ENCODE measurements at places on chromosomes 5 and 9.
A peak's percentile ranks its signal among the peaks of the same experiment; 100 is the strongest.

DNA sequence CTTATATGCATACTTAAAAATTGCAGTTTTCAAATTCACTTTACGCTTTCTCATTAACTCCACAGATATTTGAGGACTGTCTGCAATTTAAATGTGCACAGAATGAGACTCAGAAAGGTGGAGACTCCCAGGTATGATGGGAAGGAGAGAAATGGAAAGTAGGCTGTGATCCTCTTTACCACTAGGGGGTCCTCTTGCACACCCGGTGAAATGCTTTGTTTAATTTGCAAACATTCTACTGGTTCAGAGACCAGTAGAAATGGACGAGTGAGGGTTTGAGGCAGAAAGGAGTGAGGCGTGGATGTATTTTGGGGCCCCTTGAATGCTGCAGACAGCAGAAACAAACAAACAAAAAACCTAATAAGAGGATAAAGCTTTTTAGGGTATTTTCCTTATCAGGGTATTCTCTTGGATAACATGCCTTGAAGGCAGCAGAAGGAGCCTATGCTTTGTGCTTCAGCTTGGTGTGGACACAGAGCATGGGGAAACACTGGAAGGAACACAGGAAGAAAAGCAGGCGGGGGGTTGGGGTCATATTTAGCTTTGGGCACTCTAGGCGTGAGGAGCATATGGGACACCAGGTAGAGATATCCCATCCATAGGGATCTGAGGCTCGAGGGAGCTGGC lies 410.1 kb downstream of the DMRT2 start:
- no peak for DNase-seq

DNA sequence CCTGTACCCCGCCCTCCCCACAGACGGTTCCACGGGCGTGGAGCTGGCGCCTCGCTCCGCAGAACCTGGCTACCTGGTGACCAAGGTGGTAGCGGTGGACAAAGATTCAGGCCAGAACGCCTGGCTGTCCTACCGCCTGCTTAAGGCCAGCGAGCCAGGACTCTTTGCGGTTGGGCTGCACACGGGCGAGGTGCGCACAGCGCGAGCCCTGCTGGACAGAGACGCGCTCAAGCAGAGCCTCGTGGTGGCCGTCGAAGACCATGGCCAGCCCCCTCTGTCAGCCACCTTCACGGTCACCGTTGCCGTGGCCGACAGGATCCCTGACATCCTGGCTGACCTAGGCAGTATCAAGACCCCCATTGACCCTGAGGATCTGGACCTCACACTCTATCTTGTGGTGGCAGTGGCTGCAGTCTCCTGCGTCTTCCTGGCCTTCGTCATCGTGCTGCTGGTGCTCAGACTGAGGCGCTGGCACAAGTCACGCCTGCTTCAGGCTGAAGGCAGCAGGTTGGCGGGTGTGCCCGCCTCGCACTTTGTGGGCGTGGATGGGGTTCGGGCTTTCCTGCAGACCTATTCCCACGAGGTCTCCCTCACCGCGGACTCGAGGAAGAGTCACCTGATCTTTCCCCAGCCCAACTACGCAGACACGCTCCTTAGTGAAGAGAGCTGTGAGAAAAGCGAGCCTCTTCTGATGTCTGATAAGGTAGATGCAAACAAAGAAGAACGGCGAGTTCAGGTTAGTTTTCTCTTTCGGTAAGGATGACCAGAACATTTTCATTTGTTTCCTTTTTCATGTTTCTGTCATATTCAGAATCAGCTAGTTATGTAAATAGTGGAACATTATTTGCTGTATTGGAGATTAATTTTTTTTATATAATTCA lies 2.3 kb downstream of the PCDHGA5 start:
- no peak for DNase-seq

- no peak for DNase-seq
Measured at GRCh38 chr9:109973336-109973735, 193.3 kb downstream of the PALM2AKAP2 start.

DNA sequence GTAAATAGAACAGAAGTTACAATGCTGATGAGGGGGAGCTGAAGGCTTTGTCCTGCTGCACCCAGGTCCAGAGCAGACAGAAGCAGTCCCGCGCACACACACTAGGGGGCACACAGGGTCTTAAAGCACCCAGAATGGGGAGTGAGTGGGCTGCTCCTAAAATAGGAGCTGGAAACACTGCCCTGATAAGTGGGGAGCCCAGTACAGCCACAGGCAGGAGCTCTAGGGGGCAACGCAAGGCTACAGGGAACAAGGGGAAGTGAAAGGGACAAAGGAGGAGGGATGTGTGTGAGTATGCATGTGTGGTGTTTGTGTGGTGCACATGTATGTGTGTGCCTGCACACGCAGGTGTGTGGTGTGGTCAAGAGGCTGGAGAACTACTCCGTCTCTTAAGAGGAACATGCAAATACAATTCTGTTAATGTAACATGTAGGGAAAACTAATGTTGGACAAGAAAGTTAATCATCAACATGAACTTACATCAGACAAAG lies 191.5 kb downstream of the ROR2 start:
- peak; percentile 41 for DNase-seq

- no peak for DNase-seq
Measured at GRCh38 chr9:34197756-34198711, 19.2 kb downstream of the UBAP1 start.

DNA sequence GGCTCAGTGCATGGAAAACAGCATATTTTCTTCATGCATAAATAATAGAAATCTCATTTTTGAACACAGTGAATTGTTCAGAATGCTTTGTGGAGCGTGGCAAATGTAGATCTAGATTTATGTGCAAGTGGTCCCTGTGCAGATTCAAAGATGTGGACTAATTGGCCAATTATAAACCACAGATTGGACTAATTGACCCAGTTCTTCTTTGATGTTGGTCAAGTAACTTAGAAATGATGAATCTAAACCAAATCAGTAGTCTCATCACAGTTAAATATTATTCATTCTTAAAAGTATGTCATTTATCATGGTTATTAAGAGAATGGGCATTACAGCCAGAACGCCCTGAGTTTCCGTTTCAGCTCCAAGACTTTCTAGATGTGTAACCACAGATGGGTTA lies 11.7 kb upstream of the PDE4D start:
- DNase-seq, result no peak

- no peak for DNase-seq
Measured at GRCh38 chr9:109493648-109494047, 4.5 kb downstream of the PTPN3 start.

GRCh38 chr9:37053684-37054362 lies 19.8 kb upstream of the PAX5 start:
- no peak for DNase-seq

DNA sequence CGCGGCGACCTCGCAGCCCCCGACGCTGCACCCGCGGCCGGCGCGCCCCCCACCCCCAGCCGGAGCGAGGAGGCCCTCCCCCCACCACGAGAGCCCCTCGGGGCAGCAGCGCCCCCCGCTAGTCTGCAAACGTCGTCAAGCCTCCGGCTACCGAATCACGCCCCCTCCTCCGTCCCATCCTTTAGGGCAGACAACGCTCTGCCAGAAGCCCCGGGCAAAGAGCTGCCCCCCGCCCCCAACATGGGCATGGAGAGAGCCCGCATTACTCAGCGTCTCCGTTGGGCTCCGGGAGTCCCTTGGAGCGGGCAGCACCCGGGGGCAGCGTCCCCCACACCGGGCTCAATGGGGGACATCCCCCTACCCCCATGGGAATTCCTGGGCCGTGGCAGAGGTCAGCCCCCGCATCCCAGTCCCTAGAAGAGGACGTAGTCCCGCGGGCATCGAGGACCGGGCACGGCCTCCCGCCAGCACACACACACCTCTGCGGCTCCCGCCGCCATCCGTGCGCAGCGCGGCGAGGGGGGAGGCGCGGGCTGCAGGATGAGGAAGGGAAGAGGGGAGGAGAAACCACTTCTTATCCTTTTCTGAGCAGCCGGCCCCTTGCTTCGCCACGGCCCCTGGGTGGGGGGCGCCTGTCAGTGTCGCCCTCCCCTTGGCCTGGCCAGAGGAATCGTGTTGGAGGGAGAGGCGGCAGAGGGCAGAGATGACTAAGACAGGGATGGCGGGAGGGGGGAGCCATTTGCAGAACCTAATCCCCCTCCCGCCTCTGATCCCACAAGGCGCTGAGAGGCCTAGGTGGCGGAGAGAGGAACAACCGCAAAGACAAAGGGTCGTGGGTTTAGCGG lies 750 bp downstream of the DNM1 start:
- peak; percentile 68 for DNase-seq

GRCh38 chr5:2592766-2593165 lies 158.7 kb downstream of the IRX2 start:
- no peak for DNase-seq

DNA sequence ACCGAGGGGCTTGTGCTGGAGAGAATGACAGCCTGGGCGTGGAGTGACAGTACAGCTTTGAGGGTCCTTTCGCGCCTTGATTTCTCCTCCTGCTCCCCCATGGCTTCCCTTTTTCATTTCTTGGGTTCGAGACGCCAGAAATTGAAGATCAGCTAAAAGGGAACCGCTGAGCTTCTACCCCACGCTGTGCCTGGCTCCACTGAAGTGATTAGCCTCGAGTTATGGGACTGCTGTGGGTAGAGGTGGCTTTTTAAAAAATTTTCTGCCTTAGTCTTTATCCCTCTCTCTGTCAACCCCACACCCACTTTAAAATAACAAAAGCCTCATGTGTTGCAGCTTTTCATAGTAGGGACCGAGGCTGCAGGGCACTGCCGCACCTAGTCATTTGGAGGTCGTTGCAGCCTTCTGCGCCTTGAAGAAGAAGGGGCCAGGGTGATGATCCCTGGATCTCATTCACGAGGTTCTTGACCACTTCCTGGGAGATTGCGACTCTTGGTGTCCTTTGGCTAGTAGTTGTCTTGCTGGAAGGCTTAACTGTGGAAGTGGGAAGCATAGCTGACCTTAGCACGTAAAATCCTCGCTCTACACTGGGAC lies 603 bp downstream of the PPIP5K2 start:
- peak; percentile 5 for DNase-seq

- DNase-seq, result no peak
Measured at GRCh38 chr9:17294822-17295624, 160.2 kb downstream of the CNTLN start.

- no peak for DNase-seq
Measured at GRCh38 chr9:98862936-98863335, 55.5 kb downstream of the GALNT12 start.

GRCh38 chr9:4463824-4464223 lies 26.4 kb upstream of the SLC1A1 start:
- DNase-seq, result no peak

- no peak for DNase-seq
Measured at GRCh38 chr5:1747079-1747802, 52.4 kb downstream of the MRPL36 start.

DNA sequence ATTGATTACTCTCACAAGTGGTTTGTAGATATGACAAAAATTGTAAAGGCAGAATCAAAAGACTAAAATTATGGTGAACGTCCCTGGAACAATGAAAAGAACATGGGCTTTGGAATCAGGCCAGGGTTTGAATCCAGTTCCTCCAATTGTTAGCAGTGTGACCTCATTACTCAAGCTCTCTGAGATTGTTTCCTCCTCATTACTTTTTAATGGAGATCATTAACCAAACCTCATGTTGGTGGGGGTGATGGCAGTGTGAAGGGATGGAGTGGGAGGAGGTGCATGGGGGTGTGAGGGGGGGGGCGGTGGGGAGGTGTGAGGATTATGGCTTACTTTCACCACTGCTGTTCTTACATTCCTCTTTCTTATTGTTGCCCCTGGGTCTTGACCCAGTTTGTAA lies 44.1 kb upstream of the FOXE1 start:
- no peak for DNase-seq

DNA sequence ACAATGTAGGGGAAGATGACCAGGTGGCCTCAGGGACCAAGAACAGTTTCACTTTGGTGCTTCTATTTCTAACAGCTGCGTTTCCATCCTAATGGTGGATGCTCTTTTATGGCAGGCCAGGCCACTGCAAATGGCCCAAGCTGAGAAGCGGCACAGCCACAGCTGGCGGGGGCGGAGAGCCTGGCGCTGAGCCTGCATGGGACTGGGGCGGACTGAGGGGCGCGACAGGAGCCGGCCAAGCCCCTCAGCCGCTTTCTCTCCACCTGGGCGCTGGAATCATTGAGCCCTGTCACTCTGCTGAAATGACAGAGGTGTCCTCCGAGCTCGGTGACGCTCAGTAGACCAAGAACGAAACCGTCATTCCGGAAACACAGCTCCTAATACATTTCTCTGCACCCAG lies 317.3 kb upstream of the PDE4D start:
- DNase-seq, result no peak

DNA sequence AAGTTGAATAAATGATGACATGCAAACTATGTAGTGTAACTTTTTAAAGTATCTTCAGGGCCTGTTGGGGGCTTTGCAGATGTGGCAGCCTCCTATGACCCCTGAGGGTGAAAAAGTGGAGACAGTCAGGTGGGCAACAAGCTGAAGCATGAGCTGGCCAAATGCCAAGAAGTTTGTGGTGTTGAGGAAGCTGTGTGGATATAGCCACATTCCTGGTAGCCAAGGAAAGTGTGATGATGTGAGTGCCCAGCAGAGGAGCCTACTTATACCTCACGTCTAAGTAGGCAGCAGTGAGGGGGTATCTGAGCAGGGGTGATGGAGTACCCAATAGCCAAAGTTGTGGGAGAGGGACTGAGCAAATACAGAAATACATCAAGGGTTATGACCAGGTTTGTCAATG lies 621.2 kb upstream of the CDH6 start:
- no peak for DNase-seq

DNA sequence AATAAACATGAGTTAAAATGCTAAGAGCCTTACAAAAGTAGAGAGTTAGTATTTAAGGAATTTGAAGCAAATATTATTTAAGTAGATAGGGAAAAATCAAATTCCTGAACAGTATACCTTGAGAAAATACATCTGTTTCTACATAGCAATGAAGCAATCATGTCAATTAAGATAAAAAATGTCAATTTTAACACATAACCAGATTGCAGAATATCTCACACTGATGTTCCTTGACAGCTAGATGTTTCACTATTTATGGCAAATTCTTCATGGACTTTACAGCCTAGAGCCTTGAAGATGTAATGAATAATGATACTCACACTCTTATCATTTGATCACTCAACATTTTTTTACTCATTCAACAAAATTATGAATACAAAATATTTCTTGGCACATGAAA lies 708.2 kb upstream of the PTPRD start:
- no peak for DNase-seq

- DNase-seq, result no peak
Measured at GRCh38 chr9:38073882-38074281, 4.9 kb upstream of the SHB start.

DNA sequence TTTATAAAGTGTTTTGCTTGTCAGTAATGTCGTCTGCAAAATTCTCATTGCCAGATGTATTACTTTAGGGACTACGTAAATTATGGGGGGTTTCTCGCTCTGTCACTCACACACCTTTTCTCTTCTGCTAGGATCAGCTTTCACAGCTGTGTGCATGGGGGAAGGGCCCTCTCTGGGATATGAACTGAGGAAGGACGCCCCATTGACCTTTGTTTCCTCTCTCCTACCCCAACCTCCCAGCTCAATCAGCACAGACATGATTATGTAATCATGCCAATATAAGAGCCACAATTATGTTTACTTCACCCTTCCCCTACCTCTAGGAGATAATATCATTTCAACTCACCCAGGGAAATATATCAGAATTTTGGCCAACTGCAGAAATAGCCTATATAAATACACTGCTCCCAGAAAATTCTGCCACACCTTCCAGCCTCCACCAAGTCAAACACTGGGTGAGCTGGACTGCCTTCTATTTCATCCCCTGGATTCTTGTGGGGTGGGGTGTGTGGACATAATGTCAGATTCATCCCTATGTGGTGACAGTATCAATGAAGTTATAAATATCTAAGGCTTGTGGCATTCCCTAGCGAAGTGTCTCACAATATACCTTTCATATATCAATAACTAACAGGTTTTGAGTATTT lies 12.6 kb upstream of the SEMA5A start:
- DNase-seq, result no peak

Data from NCI-H1092 treated with DMSO at 0.1 percent for 48 hours (cell line).